Activated CD8-positive, alpha-beta T cell treated with anti-CD3 and anti-CD28 coated beads, Interleukin-2, amount 10 ng/mL, durations not matched to agents 7 days and 5 days (primary cell): ENCODE measurements at places on chromosomes 13 and 19.

- DNase-seq, result no peak
These were observed 131.0 kb upstream of the IRS2 start for GRCh38 chr13:109917422-109917821.

- DNase-seq, result no peak
These were observed 561.7 kb downstream of the DIAPH3 start for GRCh38 chr13:59601993-59602392.

DNA sequence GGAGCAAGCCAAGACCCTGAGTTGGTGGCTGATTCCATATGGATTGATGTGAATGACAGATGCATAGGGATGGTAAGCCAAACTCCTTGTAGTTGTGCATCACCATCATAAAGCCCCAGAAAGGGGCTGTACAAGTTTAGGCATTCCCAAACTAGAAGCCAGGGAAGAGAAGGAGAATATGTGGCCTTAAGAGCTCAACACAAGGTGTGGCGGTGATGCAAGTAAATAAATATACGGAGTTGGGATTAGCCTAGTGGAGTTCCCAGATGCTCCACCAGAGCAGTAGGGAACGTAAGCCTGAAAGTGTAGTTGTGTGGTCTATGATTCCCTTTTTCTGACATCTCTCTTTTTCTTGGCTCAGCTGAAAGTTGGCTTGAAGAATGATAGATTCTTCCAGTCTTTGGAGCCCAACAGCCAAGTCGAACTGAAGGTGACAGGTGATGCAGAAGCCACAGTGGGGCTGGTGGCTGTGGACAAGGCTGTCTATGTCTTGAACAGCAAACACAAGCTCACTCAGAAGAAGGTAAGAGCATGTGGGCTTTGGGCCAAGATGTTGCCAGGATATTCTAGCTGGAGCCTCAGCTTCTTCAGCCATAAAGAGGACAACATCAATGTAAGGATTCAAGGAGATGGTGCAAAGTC is 30.1 kb downstream of the RDH8 start:
- DNase-seq, result no peak

GRCh38 chr13:108352599-108352998 is 83.1 kb downstream of the TNFSF13B start:
- no peak for DNase-seq

DNA sequence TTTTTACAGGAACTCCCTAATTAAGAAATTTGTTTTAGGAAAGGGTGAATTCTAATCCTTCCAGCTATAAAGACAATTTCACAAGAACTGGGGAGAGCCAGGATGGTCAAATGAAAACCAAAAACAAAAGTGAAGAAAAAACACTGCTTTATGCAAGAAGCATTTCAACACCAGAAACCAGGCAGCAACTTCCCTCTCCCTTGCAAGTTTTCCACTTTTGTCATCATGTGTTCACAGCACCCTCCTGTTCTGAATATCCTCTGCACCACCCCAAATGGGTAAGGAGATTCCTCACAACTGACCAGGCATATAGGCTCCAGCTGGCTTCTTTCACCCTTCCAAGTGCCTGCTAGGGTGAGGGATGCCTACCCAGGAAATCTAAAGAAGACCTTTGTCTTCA is 328.1 kb downstream of the TBC1D4 start:
- DNase-seq, result no peak

DNA sequence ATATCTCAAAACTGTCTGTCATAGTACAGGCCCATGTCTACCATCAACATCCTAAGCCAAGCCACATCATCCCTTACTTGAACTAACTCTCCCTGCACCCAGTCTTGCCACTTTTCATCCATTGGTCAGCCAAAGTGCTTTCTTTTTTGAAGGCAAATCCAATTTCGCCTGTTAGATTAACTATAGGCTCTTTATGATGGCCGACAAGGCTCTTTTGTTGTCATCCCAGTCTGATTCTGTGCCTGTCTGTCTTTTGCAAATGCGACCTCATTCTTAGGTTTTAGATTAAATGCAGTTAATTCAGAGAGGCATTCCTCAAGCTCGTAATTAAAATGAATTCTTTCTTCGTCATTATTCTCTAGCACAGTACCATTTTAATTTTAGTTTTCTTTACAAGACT is 148.3 kb downstream of the HS6ST3 start:
- DNase-seq, result no peak

DNA sequence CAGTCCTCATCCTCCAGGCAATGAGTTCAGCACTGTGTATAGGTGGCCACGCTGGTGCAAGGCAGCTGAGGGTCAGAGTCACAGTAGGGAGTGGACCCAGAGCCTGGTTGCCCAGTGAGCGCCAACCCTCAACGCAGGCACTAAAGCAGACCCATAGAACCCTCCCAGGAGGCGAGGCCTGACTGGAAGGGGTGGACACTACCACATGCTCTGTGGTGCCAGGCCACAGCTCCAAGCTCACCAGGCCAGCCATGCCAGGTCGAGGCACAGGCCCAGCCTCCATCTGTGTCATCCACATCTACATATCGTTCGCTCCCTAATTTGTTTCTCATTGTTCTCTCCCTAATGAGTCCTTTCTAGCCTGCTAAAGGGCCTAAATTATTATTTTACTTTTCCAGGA is 165.8 kb upstream of the GPR12 start:
- no peak for DNase-seq

GRCh38 chr13:99620806-99621205 is 119.5 kb downstream of the TM9SF2 start:
- DNase-seq, result no peak

- peak; percentile 75 for DNase-seq
These were observed 24.0 kb downstream of the SLC8A2 start for GRCh38 chr19:47447470-47448359.

DNA sequence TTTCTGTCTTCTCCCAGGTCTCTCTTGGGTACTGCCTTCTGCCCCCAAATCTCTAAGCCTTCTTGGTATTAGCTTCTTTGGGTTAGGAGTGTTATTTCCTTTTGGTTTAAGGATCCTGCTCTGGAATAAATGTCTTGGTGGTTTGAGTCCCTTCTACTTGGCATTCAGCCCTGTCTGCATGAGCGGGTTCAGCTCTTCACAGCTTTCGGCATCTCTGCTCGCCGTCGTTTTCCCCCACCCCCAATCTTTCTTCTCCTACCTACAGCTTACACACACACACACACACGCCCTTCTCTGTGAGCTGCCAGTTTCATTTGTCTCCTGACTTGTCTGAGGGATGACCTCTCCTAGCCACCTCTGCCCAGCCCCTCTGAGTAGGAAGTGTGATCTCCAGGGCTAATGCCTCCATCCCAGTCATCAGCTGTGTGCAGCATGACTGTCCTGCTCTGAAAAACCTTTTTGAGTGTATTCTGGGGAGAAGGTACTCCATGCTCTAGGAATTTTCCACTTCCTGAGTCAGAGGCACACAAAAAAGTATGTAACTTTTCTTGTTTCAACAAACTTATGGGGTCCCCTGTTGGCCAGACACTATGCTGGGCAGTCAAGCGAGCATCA is 4.7 kb downstream of the CNOT3 start:
- DNase-seq, result no peak

- DNase-seq, result peak; percentile 98
These were observed 4.5 kb downstream of the BCL3 start for GRCh38 chr19:44752816-44753625.

DNA sequence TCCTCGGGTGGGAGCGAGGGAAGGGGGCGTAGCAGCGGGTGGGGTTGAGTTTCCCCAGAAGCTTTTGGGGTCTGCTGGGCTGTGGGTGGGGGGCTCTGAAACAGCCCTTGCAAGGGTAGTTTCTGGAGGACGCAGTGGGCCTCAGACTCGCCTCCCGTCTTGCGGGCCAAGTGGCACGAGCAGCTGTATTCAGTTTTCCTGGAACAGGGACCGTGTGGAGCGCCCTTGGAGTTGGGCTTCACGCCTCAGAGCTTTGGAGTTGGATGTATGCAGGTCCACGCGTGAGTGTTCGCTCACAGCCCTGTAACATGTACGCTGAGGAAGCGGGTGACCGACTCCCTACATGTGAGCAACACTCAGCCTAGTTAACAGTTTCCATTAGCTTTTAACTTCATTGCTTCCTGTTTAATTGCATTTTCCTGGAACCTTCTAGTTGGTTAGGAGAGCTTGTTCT is 603 bp downstream of the TM9SF2 start:
- DNase-seq, result peak; percentile 42

- DNase-seq, result peak; percentile 33
These were observed 5.3 kb upstream of the CSNK1G2 start for GRCh38 chr19:1935484-1936208.

DNA sequence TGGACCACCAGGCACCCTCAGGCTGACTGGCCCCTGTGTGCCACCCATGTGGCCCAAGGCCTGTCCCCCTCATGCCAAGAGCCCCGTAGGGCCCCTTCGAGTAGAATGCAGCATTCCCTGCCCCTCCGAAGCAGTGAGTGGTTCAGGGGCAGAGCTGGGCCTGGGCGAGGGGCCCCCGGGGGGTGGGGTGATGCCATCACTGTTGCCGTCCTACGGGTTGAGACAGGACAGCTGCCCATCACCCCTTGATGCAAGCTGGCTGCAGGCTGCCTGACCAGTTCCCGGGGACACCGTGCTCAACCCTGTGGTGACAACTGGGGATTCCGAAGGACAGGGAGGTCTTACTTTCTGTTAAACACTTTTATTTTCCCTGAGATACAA is 4.7 kb downstream of the SBNO2 start:
- no peak for DNase-seq
